ENCODE measurements at places on chromosomes 11 and 22. TPM values are rescaled to one million over a fixed set of nuclear protein-coding genes. Genes with fewer than 3 reads are reported as not detected.

PLA2G3 gene
- total RNA-seq = not detected

LAYN gene
- total RNA-seq = 13.6 TPM

- H3K4me3 ChIP-seq = no peak overlapping the region
- no peaks in the 10 kb centered on the region for H3K4me1 ChIP-seq
- no peaks in the 10 kb centered on the region for H3K27me3 ChIP-seq
- H3K27ac ChIP-seq = no peak overlapping the region
- H3K36me3 ChIP-seq = no peaks in the 10 kb centered on the region
These were observed 41.9 kb downstream of the SVIP start for GRCh38 chr11:22787551-22788162.

NXPE2 gene
- total RNA-seq = 0.50 TPM

OR8K5 gene
- total RNA-seq = not detected

DNA sequence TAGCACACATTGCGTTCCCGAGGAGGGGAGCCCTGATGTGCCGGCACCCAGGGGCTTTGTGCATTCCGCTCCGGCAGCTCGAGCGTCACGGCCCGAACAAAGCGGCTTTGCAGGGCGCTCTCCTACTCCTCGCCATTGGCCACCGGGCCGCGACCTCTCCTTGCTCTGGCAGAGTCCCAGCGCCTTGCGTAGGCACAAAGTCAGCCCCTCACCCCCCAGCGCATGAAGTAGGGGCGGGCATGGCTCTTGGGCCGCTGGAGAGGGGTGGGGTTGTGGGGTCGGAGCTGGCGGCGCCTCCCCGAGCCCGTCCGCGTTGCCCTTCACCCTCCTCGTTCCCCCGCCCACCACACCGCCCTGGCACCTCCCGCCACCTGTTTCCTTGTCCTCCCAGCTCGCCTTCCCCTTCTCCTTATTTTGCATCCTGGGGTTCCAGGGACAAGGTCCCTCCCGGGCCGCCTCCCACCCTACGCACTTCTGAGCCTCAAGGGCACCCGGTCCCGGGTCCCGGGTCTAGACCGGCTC is 753 bp upstream of the PPARA start:
- peaks cover 32% of the 10 kb centered on the region for H3K4me1 ChIP-seq
- no peak for DNase-seq
- peaks cover 15% of the 10 kb centered on the region for H3K36me3 ChIP-seq
- H3K27ac ChIP-seq = peak overlapping the region; percentile 90
- peak overlapping the region; percentile 92 for H3K4me3 ChIP-seq

DNA sequence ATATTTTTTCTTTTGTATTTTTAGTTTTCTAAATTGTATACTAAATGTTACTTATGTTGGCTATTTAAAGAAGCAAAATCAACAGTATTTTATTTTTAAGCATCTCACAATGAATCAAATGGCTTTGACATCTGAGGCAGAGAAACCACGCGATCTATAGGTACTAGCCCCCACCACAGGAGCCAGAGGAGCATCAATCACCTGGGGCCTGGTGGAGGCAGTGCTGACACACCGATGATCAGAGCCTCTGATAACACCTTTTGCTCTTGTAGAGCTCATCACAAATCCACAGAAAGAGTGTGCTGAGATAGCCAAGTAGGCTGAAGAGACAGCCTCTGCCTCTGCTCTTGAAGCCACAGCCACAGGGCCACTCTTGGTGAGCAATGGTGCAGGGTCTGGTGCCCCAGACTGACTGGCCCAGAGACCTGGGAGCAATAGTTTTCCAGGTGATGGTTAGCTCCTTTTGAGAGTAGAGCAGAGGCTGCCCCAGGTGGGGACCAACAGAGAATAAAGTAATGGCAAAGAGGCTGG is 25.2 kb downstream of the HIRA start:
- H3K4me3 ChIP-seq = no peak overlapping the region
- DNase-seq = no peak
- H3K4me1 ChIP-seq = no peaks in the 10 kb centered on the region
- no peaks in the 10 kb centered on the region for H3K27me3 ChIP-seq
- H3K27ac ChIP-seq = no peak overlapping the region

- no peaks in the 10 kb centered on the region for H3K27me3 ChIP-seq
- H3K27ac ChIP-seq = no peak overlapping the region
- H3K4me1 ChIP-seq = peaks cover 5% of the 10 kb centered on the region
These were observed 103.0 kb upstream of the CD44 start for GRCh38 chr11:35035894-35036408.

- H3K4me3 ChIP-seq = no peak overlapping the region
- H3K4me1 ChIP-seq = peaks cover 70% of the 10 kb centered on the region
- H3K36me3 ChIP-seq = peaks cover 8% of the 10 kb centered on the region
- H3K27me3 ChIP-seq = no peaks in the 10 kb centered on the region
- no peak for DNase-seq
These were observed 95.7 kb downstream of the TEAD1 start for GRCh38 chr11:12769834-12770345.

PRR5L gene
- total RNA-seq = 2.7 TPM

DNA sequence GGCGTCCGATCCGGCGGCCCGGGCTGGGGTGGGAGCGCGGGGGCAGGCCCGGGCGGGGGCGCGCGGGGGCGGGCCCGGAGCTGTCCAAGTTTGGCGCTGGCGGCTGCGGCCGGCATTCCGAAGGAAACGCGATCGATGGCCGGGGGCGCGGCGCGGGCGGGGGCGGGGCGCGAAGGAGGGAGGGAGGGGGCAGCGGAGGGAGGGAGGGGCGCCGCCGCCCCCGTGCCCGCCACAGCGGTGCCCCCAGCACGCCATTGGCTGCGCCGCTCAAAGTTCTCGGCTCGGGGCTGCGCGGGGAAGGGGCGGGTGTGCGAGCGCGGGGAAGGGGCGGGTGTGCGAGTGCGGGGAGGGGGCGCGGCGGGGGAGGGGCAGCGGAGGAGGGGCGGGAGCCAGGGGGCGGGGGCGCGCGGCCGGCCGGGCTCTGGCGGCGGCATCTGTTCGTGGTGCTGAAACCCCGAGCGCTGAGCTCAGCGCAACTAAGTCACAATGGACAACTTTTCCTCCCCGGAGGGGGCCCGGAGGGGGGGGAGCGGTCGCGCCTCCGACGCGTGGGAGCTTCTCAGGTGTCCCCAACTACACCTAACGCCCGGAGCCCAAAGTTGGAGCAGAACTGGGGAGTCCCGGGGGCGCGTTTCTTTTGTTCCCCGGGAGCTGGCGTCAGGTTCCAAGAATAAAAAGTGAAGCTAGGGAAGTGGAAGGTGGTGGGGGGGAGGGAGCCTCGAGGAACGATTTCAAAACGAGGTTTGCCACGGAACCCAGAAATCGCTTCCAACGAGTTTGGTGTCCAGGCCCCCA is 2.2 kb downstream of the PHF21B start:
- peaks cover 5% of the 10 kb centered on the region for H3K27me3 ChIP-seq
- H3K27ac ChIP-seq = peak overlapping the region; percentile 57
- no peak for DNase-seq
- no peaks in the 10 kb centered on the region for H3K36me3 ChIP-seq
- peaks cover 50% of the 10 kb centered on the region for H3K4me1 ChIP-seq

- peak; percentile 78 for DNase-seq
- no peak overlapping the region for H3K27ac ChIP-seq
- H3K27me3 ChIP-seq = no peaks in the 10 kb centered on the region
- no peaks in the 10 kb centered on the region for H3K36me3 ChIP-seq
These were observed 107.8 kb downstream of the SYN3 start for GRCh38 chr22:32950366-32950765.

TIMP3 gene
- total RNA-seq = 632 TPM

- DNase-seq = no peak
- peaks cover 16% of the 10 kb centered on the region for H3K4me1 ChIP-seq
- no peak overlapping the region for H3K27ac ChIP-seq
- no peaks in the 10 kb centered on the region for H3K36me3 ChIP-seq
- H3K4me3 ChIP-seq = no peak overlapping the region
These were observed 24.9 kb downstream of the APLP2 start for GRCh38 chr11:130094614-130095013.

DNA sequence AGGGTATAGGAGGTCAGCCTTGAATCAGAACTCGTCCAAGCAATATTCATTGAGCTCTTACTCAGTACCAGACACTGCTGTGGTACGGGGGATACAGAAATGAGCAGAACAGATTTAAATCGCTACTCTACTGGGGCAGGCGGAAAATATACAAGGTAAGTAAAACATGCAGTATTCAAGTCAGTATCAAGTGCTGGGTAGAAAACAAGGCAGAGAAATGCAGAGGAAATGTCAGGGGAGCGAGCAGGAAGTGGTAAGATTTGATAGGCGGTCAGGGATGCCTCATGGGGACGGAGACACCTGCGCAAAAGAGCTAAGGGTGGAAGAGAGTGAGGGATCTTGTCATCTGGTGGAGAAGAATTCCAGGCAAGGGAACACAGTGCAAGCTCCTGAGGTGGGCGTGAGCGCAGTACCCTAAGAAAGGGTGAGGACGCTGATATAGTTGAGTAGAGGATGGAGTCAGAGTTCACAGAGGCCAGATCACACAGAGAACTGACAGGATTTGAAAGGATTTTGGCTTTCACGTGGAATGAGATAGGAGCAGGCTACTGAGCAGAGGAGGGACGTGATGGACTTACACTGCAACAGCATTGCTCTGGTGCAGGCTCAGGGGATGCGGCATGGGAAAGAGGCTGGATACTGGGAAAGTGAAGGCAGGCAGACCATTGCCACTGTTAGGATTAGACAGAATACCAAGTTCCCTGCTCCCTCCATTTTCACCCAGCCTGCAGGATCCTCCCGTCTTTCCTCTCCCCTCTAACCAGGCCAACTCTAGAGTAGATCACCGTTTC is 35.8 kb downstream of the SC5D start:
- DNase-seq = peak; percentile 62
- no peaks in the 10 kb centered on the region for H3K36me3 ChIP-seq
- H3K4me1 ChIP-seq = no peaks in the 10 kb centered on the region
- no peak overlapping the region for H3K4me3 ChIP-seq
- H3K27ac ChIP-seq = no peak overlapping the region

GRCh38 chr22:40240686-40241085 is 63.0 kb downstream of the TNRC6B start:
- H3K27me3 ChIP-seq = no peaks in the 10 kb centered on the region
- H3K36me3 ChIP-seq = no peaks in the 10 kb centered on the region
- no peak overlapping the region for H3K27ac ChIP-seq
- H3K4me3 ChIP-seq = no peak overlapping the region
- DNase-seq = no peak

DNA sequence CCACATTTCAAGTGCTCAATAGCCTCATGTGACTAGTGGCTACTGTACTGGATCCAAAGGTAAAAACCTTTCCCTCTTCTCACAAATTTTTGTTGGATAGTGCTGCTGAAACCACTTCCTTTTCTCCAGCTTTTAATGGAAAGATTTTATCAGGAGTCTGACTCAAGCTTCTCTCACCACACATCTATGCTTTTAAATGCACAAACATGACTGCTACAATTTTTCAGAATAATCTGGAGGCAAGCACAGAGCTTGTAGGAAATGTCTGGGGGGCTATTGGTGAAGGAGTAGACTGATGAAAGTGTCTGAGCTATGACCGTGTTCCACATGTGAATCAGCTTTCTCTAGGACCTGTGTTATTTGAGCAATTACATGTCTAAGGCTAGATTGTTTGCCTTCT is 101.1 kb upstream of the FAT3 start:
- no peaks in the 10 kb centered on the region for H3K27me3 ChIP-seq
- H3K36me3 ChIP-seq = no peaks in the 10 kb centered on the region
- DNase-seq = no peak
- no peak overlapping the region for H3K4me3 ChIP-seq

- no peak for DNase-seq
- H3K27me3 ChIP-seq = no peaks in the 10 kb centered on the region
- H3K36me3 ChIP-seq = no peaks in the 10 kb centered on the region
- no peak overlapping the region for H3K4me3 ChIP-seq
These were observed 487.3 kb downstream of the INSC start for GRCh38 chr11:15602047-15602446.

HTR3A gene
- total RNA-seq = 1.8 TPM

DNA sequence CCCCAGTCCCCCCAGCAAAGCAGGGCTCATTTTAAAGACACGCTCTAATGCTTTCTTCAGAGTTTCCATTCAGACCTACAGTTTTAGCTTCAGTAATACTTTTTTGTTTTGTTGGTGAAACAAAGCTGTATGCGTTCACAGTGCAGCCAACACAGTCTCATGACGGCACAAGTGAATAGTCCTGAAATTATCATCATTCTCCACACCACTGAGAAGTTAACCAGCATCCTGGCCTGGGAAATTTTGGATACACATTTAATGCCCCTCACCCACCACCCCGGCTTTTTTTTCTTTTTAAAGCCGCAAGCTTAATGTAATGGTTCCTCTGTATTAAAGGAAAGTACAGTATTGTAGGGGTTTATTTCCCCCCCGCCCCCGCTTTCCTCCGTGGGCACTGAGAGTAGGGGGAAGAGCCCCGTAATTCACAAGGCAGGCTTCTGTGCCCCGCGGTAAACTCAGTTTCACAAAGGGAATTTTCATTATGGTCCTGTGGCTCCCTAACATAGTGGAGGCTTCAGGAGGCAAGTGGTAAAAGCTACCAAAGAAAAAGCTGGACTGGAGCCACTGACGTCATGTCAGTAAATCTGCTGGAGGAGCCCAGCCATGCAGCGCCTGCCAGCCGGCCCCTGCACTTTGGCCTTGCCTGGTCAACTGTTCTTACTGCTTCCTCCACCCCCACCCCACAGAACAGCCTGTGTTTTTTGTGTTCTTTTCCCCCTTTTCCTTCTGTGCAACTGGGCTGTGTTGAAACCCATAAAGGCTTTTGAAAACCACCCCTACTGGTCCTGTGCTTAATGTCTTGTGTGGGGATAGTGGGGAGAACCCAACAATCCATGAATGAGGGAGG is 18.2 kb downstream of the TEAD1 start:
- H3K27ac ChIP-seq = peak overlapping the region; percentile 84
- no peak for DNase-seq
- H3K27me3 ChIP-seq = no peaks in the 10 kb centered on the region
- peaks cover 91% of the 10 kb centered on the region for H3K4me1 ChIP-seq
- H3K4me3 ChIP-seq = peak overlapping the region; percentile 39

HTATIP2 gene
- total RNA-seq = 43.4 TPM

GRCh38 chr11:59728154-59728553 is 14.5 kb upstream of the OR10V1 start:
- no peaks in the 10 kb centered on the region for H3K4me1 ChIP-seq
- no peak overlapping the region for H3K27ac ChIP-seq
- H3K27me3 ChIP-seq = no peaks in the 10 kb centered on the region
- no peaks in the 10 kb centered on the region for H3K36me3 ChIP-seq
- DNase-seq = no peak

DNA sequence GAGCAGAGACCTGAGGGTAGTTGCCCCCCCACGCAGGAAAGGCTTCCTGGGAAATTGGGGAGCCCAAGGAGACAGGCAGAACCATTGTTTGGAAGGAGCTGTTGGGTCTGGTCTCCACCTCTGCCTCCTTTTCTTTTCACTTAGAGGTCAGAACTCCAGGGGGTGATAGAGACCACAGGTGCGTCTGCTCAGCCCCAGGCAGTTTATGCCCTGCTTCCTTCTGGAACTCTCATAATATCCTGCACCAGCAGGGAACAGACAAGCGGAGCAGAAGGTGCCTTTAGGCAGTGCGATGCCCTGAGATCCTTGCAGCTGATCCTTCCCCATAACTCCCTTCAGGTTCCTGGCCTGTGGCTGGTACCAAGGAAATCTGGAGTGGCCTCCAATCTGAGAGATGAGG is 120.2 kb downstream of the NECTIN1 start:
- no peak overlapping the region for H3K27ac ChIP-seq
- DNase-seq = no peak
- no peaks in the 10 kb centered on the region for H3K4me1 ChIP-seq
- no peaks in the 10 kb centered on the region for H3K27me3 ChIP-seq
- H3K36me3 ChIP-seq = no peaks in the 10 kb centered on the region
